Pons (tissue), 1 donor: ENCODE measurements at places on chromosomes 16 and 17.

- DNase-seq, result no peak
Measured at GRCh38 chr17:50609380-50610074, 25.2 kb upstream of the ABCC3 start.

DNA sequence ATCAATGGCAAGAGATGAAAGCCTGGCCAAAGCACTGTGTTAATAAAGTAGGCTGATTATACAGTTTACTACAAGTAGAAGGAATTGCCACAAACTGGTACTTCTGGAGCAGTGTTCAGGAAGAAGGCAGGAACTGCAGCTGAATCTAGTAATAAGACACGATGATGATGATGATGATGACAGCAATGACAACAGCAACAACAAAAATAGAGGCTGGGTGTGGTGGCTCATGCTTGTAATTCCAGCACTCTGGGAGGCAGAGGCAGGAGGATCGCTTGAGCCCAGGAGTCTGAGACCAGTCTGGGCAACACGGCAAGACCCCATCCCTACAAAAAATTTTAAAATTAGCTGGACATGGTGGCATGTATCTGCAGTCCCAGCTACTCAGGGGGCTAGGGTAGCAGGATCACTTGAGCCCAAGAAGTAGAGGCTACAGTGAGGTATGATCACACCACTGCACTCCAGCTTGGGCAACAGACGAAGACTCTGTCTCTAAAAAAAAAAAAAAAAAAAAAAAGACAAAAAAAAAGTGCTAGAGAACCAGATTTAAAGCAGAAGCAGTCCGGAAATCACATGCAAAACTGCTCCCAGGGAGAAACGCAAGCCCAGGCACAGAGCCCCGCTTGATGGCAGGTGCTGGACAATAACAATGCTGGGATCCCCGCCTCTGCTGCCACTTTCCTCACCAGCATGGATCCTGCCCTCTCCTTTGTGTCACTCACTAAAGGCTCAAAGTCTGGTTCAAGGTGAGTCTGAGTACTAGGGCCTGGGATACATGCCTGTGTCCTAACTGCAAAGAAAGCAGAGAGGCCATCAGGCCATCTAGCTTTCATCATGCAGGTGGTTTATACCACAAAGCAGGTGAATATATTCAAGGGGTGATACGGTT, 44.8 kb downstream of the CPPED1 start:
- DNase-seq, result no peak

DNA sequence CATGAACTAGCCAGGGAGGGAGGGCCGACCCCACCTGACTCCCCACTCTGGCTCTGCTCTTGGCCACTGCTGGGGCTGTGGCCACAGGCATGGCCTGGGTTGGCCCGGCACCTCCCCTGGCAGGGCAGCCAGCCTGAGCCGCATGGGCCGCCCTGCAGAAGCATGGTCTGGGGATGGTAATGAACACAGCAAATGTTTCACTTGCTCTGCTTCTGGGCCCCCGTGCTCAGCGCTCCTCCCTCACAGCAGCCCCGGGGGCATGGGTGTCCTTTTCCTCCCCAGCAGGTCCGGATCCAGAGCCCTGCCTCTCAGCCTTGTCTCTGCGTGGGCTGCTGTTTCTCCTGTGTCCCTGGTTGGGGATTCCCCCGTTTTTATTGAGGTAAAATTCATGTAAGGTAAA, 30.9 kb upstream of the KCNJ12 start:
- no peak for DNase-seq

DNA sequence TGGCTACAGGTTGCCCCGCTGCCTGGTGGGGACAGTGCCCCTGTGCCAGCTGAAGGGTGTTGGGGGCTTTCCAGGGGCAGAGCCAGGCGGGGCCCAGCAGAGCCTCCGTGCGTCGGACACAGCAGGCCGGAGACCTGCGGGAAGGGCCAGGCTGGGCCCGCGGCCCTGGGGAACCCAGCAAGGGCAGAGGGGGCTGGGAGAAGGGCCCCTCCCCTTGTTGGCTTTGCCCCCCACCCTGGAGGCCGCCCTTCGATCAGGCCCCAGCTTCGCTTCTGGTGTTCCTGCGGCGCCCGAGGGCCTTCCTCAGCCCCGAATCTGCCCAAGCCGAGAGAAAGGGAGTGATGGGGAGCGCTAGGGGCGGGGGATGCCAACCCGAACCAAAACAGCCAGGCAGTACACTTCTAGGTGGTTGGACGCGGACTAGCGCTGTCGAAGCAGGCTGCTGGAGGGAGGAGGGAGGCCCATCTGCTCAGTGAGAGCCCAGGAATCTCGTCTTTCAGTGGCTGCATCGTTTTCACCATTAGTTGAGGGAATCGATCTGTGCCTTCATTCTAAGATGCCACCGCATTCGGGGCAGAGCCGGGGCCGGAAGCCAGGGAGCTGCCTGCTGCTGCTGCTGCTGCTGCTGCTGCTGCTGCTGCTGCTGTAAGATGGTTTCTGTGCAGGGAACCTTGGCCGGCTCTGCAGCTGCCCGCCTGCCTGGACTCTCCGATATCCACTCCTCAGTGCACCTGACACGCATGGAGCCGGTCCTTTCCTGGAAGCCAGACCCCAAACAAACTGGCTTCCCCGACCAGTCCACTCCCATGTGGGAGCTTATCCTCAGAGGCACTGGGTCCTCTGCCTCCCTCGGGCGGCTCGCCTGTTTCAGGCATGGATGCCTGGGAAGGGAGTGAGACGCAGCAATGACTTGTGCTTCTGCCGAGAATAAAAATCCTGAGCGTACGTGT, 1.7 kb downstream of the JPH3 start:
- DNase-seq, result no peak

GRCh38 chr16:6104428-6104827, 1006.8 kb upstream of the EEF2KMT start:
- DNase-seq, result no peak

- no peak for DNase-seq
Measured at GRCh38 chr17:39240631-39241030, 14.9 kb upstream of the STAC2 start.

DNA sequence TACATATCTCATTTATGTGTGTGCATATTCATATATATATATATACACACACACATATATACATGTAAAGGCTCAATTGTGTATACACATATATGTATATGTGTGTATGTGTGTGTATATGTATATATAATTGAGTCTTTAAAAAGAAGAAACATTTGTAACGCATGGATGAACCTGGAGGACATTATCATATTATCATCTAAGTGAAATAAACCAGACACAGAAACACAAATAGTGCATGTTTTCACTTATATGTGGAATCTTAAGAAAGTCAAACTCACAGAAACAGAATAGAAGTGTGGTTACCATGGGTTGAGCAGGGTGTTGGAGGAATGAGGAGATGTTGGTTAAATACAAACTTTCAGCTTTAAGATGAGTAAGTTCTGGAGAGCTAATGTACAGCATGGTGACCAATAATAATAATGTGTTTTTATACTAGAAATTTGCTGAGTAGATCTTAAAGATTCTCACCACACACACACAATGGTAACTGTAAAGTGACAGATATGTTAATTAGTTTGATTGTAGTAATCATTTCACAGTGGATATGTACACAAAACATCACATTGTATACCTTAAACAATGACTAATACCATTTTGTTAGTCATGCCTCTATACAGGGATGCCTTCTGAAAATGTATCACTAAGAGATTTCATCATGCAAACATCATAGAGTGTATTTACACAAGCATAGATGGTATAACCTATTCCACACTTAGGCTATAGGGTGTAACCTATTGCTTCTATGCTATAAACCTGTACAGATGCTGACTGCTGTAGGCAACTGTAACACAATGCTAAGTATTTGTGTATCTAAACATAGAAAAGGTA, 132.6 kb upstream of the CACNG5 start:
- DNase-seq, result no peak

DNA sequence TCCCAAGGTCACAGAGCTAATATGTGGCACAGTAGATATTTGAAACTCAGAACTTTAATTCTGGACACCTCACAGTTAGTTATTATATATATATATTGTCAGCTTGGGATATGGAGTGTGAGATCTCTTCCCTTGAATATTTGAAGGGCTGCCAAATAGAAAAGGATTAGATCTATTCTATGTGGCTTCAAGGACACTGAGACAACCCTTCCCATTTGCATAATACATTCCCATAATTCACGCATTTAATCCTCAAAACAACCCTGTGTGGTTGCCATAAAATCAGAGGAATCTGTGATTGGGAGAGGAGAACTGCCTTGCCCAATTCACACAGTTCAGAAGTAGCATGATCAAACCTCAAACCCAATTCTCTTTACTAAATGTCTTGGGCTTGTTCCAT, 365.8 kb upstream of the DYNLRB2 start:
- DNase-seq, result no peak
